ENCODE measurements at places on chromosomes 2 and 18.

GRCh38 chr2:186645999-186646398, 47.9 kb upstream of the FAM171B start:
- DNase-seq, result no peak

- DNase-seq, result no peak
Observed at GRCh38 chr2:33602201-33602830, 3.2 kb upstream of the FAM98A start.

- no peak for DNase-seq
Observed at GRCh38 chr2:4762951-4763376, 929.2 kb upstream of the SOX11 start.

GRCh38 chr2:20366672-20367116, 16.1 kb upstream of the PUM2 start:
- no peak for DNase-seq

GRCh38 chr2:191202209-191202721, 42.9 kb upstream of the MYO1B start:
- DNase-seq, result no peak

DNA sequence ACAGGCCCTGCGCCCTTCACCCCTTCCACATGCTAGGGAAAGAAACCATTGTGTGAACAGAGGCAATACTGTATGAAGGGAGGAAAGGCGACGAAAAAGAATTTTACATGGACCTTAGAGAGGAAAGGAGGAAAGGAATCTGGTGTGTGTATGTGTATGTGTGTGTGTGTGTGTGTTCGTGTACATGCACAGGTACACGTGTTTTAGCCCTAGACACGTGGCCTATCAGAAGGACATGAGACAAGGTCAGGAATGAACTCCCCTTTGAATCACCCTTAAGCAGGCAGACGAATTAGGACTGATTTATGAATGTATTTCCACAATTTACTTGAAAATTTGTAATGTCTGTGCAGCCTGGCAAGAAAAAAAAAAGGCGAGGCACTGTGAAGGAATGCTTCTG, 276.0 kb downstream of the ZNF516 start:
- no peak for DNase-seq

GRCh38 chr18:22399949-22400348, 17.8 kb downstream of the CTAGE1 start:
- no peak for DNase-seq

DNA sequence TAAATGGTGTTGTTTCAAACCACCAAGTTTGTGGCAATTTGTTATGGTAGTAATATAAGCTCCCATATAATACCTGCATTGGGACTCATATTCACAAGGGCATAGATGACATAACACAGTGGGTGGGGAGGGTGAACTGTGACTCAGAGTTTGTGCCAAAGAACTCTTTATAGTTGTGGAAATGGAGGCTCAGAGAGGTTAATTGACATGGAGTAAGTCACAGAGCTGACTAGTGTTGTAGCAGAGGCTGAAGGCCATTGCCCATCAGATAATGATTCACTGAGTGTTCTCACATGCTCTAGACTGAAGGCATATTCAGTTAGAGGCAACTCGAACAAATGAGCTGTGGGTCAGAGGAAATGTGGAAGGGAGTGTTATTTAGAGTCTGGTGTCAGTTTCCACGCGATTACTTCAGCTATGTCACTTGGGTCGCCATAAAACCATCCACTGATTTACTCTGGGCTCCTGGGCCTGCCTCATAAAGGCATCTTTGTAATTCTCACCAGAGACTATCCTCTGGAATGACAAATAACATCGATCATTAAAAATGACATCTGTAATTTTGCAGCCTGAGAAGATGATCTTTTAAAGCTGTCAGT, 264.7 kb downstream of the CCDC85A start:
- DNase-seq, result no peak

DNA sequence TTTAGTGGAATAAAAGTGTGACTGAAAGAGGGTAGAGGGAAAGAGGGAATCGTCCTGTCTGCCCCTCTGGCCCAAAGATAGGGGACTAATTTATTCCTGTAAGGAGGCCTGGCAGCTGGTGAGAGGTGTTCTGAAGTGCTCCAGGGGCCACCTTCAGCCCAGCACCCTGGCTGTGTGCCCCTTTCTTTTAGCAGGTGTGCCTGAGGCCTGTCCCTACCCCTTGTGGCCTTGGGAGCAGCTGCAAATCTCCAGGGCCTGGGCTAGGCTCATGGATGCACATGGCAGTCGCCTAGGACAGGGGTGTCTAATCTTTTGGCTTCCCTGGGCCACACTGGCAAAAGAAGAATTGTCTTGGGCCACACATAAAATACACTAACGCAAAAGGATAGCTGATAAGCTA, 37.3 kb downstream of the FHOD3 start:
- no peak for DNase-seq

DNA sequence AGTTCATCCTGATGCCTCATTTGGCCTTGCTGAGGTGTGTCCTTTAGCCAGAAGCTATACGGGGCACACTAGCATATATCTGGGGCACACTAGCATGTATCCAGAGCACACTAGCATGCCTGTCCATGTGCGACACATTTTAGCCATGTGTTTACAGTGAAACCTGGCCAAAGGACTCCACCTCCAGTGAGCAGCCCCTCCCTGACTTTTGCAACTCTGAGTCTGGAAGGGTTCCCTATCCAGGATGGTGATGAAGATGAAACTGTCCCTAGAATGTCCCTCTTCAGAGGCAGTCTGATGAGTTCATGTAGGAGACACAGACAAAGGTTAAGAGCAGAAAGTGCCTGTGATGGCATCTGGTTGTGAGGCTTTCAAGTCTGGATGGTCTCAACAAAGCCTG, 61.4 kb upstream of the LGALSL start:
- DNase-seq, result no peak

DNA sequence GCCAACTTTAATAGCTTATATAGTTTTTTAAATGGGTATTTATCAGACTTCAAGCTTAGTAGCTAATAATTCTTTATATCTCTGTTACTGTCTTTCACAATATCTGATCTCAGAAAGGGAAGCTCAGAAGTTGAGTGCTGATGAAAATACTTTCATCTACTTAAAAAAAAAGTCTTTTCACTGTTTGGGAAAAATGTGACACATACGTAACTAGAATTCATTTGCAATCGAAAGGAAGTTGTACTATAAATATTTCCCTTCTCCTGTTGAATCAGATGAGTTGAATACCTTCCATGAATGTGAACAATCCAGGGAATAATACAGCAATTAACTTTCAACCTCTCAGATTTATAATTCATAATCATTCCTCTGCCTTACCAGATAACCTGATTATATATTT, 811 bp upstream of the SCG2 start:
- no peak for DNase-seq

DNA sequence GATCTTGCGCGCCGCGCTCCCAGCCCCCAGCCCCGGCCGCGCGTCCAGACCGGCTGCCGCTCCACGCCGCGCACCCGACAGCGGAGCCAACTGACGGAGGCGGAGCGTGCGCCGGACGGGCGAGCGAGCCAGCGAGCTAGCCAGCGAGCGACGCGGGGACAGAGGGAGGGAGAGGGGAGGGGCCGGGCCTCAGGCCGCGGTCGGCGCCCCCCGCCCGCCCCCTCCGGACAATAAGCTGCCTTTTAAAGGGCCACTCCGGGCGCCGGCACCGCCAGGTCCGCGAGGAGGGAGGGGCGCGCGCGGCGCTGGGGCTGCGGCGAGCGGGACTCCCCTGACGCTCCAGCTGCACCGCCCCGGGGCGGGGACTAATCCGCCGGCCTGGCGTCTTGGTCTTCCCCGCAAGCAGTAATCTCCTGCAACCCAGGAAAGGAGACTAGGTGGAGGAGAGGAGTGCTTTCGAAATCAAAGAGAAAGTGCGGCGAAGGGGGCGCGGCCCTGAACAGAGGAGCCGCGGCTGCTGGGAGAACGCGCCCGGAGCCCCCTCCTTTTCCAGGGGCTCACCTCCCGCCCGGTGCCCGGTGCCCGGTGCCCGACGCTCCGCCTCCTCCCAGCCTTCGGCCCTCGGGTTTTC, at the start of gene BIN1:
TSS of gene BIN1 (minus strand) at position 164 of the 631 bp plus-strand sequence. CDS start 211 bp downstream, outside the sequence.
- DNase-seq, result peak; percentile 67

DNA sequence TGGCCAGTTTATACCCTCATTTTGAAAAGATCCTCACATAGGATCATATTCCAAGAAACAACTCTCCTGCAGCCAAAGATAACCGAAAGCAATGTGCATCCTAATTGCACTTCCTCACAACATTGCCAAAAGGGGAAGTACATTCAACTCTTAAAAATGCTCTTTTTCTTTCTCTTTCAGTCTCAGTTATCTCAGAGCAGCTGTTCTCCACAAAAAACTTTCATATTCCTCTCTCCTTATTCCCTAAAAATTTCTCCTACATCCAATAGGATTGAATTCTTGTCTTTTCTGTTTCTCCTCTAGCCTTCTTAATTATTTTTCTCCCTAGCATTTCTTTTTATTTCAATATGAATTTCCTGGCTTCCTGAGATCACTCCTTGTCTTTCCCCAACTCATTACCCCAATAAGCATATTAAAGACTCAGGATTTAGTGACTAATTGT, 7.4 kb upstream of the VRK2 start:
- DNase-seq, result no peak

- DNase-seq, result no peak
Observed at GRCh38 chr18:79392226-79392625, 3.5 kb upstream of the NFATC1 start.

GRCh38 chr2:206086716-206087350, 859 bp upstream of the INO80D start:
- no peak for DNase-seq

- no peak for DNase-seq
Observed at GRCh38 chr2:11140492-11140891, 14.8 kb upstream of the SLC66A3 start.

DNA sequence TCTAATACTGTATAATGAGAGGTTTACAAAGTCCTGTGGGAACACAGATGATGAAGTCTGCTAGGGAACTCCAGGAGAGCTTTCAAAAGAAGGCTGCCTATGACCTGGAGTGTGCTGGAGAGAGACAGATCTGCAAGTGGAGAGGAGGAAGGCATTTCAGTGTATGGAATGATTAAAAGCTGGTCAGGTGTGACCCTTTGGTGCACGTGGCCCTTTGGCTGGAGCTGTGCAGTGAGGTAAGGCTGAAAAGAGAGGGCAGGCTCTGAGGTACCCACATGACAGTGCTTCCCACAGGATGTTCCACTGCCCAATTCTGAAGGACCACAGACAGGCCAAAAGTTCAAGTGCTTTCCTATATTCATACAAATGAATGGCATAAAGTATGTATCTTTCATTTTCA, 157.1 kb downstream of the DYM start:
- DNase-seq, result no peak

GRCh38 chr2:19120941-19121750, 237.3 kb downstream of the OSR1 start:
- DNase-seq, result no peak

DNA sequence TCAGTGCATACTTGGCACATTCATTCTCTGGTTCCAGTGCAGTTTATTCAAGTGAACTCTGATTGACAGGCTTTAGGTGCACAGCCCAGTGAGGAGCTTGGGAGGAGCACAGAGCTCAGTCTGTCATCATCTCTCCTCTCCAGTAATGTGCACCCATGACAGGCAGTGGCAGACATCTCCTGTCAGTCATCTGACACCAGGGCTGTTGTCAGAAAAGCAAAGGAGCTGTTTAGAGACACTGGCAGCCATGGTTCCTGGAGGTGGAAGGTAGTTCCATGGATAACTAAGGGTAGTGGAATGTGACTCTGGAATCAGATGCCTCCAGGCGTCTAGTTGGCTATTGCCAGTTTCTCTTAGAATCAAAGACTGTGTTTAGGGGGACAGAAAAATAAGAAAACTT, 308.8 kb downstream of the DCDC2C start:
- DNase-seq, result no peak

- DNase-seq, result no peak
Observed at GRCh38 chr2:186976329-186976728, 127.4 kb upstream of the ZSWIM2 start.

DNA sequence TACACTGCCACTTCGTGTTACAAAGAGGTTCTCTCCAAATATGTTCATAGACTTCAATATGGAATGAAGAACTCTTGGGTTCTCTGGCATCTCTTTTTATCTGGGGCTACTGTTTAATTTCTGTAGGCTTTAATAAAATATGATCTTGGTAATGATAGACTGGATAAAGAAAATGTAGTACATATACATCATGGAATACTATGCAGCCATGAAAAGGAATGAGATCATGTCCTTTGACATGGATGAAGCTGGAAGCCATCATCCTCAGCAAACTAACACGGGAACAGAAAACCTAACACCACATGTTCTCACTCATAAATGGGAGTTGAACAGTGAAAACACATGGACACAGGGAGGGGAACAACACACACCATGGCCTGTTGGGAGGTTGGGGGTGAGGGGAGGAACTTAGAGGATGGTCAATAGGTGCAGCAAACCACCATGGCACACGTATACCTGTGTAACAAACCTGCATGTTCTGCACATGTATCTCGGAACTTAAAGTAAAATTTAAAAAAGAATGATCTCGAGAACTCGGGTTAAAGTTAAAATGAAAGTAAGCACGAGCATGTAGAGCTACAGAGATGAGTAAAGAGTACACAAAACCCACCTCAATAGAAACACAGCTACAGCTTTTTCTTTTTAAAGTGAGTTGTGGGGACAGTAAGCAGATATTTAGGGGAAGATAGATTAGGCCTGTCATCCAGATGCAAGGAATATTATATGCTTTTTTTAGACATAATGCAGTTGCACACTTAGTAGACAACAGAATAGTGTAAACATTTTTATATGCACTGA, 102.3 kb downstream of the SGPP2 start:
- DNase-seq, result no peak

GRCh38 chr18:74459889-74460288, 2.8 kb upstream of the DIPK1C start:
- DNase-seq, result no peak

DNA sequence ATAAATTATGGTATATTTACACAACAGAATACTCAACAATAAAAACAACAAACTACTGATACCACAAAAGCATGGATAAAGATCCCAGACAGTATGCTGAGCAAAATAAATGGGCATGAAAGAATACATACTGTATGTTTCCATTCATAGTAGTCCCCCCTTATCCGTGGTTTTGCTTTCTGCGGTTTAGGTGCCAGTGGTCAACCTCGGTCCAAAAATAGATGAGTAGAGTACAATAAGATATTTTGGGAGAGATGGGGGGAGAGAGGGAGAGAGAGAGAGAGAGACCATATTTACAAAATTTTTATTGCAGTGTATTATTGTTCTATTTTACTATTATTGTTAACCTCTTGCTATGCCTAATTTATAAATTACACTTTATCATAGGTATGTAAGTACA, 21.0 kb upstream of the TGFA start:
- DNase-seq, result no peak
